Thoracic aorta (tissue), 2 donors: ENCODE measurements at places on chromosomes 1 and 21.

DNA sequence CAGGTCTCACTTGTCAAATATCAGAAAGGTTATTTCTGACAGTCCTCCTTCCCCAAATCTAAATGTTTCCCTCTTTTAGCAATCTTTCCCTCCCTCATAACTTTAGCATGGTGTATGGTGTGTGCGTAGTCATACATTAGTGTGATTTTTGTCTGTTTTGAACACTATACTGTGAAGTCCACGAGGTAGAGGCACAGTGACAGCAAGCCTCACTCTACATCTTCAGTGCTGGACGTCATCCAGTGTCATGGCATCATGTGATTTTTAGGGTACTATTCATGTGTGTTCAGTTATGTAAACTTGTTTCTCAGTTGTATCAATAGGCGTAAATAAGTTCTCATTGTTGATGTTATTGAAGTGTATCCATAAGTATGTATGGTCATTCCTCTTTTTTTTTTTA, 39.1 kb downstream of the DYRK1A start:
- no peak for DNase-seq

GRCh38 chr1:41773842-41774241, 144.9 kb downstream of the HIVEP3 start:
- DNase-seq = no peak

- DNase-seq = no peak
Observed at GRCh38 chr21:14452031-14452726, 69.2 kb upstream of the HSPA13 start.

- no peak for DNase-seq
Observed at GRCh38 chr1:102191723-102192122, 195.0 kb upstream of the OLFM3 start.

- no peak for DNase-seq
Observed at GRCh38 chr1:11333631-11334030, 60.6 kb downstream of the UBIAD1 start.
